ENCODE measurements at places on chromosomes 5 and 9. TPM values are rescaled to one million over a fixed set of nuclear protein-coding genes. Genes with fewer than 3 reads are reported as not detected.

DNA sequence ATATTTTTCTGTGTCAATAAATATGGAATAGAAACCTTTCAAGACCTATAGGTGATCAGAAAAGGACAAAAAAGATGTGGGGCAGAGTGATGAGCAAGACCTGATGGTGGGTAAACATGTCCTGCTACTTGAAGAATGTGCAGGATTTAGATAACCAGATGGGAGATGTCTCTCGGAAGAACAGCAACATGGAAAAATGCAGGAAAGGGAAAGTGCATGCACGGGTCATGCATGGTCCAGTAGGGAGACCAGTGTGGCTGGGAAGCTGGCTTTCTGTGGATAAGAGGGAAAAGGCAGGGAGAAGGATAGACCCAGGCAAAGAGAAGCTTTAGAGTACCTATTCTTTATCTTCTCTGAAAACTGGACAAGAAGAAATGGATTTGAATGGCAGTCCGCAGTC is 7.1 kb upstream of the CAST start:
- DNase-seq: no peak

DNA sequence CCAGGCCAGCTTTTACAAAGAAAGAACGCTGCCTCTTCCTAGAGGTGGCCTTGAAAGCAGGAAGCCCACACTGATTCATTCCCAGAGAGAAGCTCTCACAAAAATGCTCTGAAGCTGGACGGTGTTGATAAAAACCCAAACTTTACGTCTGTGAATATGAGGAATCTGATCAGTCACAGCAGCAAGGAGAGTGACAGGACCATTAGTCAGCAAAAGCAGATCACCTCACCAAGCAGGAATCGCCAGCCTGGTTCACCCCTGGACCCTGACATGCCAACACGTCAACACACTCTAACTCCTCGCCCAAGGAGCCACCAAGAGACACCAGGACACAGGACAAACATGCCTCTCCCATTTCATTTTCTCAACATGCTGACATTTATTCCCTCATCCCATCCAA is 70.6 kb upstream of the ZNF622 start:
- DNase-seq: peak; percentile 13

DNA sequence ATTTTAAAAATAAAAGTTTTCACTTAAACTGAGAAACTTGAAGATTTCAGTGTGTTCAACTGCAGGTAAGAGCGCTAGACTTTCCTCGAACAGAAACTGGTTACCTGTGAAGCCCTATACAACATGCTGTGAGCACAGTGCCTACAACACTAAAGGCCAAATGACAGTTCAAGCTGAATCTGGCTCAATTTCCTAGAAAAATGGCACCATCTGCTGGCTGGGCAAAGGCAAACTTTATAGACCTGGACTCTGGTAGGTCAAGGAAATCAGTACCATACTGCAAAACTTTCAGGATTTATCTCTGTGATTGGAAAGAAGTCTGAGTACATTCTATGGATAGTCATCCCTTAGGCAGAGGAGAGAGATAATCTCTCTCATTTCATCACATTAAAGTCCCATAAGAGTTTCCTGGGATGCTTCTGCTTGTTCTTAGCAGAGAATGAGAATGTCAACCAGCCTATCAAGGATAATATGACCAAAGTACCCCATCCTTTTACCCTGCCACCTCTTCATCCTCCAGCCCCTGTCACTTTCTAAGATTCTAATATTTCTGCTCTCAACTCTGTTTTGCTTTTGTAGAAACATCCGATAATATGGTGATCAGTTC is 31.8 kb upstream of the FOXB2 start:
- peak; percentile 72 for DNase-seq

DNA sequence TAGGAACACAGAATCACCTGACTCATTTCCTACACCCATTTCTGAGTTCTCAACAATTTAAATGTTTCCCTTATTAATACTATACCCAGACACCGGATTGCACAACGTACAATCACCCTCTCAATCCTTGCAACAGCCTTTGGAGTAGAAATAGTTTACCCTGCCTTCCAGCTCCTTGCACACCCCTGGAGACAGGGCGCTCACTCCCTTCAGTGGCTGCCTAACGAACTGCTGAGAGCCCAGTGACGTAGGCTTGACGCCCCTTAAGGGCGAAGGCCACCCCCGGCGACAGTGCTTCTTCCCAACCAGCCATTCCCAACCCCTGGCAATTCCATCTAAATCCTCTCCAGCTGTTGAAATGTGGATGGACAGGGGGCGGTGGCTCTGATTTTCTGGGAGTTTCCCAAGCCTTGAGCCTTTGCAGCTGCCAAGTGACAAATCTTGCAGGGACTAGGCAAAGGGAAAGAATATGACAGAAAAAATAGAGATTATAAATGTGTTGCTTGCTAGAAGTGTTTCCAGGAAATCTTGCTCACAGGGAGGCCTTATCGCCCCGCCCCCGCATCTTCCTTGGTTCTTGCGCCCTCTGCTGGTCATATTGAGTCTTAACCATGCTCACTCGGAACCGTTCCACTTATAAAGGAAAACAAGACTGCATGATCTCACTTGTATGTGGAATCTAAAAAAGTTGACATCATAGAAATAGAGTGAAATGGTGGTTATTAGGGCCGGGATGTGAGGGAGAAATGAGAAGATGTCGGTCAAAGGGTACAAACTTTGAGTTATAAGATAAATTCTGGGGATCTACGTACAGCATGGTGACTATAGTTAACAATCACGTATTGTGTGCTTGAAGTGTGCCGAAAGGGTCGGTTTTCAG is 7.6 kb upstream of the BARX1 start:
- peak; percentile 93 for DNase-seq

GRCh38 chr5:148387325-148387724 is 3.6 kb downstream of the FBXO38 start:
- DNase-seq: no peak

DNA sequence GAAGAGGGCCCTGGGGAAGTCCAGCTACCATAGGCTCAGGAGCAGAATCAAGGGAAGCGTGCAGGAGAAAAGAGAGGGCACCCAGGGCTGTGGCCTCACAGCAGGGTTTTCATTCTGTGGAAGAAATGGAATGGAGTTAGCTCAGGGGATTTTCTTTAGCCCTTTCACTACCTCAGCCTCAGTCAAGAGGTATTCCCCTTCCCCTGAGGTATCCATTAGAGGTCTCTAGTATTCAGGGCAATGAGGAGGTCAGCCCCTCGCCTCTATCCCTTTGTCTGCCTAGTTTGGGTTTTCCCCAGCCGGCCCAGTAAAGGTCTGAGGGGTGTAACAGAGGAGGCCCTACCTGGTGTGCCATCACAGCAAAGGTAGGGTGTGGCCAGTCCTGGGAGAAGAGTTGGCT is 21.5 kb downstream of the GFRA3 start:
- DNase-seq: no peak

DNA sequence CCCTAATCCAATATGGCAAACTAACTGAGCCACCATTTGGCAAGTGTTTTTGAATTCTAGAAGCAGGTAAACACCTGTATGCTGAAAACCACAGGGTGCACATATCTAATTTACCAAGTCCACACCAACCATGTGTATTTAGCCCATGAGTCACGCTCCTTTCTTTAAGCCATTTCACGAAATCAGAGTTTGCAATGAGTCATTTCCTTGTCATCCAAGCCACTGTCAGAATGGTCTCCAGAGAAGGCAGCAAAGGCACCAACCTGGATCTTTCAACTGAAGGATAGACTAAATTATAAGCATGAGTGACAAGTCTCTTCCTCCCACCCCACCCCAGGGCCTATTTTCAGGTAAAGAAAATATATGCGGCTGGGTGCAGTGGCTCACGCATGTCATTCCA is 110.0 kb downstream of the PAX5 start:
- DNase-seq: peak; percentile 92

GRCh38 chr5:156375895-156376495 is 49.0 kb downstream of the SGCD start:
- no peak for DNase-seq

DNA sequence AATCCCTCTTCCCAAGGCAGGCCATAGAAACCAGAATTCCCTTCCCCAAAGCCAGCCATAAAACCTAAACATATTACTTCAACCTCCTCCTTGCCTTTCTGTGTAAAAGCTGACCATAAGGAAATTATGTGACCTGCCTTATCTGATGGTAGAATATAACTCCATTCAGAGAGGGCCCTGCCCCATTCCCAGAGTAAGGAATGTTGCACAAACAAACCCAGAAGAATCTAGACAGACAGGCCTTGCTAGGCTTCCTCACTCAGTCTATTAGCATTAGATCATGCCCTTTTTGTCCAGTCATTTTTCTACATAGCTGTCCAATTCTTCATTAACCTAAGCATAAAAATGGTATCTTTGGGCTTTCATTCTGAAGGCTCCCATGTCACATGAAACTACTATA is 17.8 kb upstream of the IFNB1 start:
- no peak for DNase-seq

DNA sequence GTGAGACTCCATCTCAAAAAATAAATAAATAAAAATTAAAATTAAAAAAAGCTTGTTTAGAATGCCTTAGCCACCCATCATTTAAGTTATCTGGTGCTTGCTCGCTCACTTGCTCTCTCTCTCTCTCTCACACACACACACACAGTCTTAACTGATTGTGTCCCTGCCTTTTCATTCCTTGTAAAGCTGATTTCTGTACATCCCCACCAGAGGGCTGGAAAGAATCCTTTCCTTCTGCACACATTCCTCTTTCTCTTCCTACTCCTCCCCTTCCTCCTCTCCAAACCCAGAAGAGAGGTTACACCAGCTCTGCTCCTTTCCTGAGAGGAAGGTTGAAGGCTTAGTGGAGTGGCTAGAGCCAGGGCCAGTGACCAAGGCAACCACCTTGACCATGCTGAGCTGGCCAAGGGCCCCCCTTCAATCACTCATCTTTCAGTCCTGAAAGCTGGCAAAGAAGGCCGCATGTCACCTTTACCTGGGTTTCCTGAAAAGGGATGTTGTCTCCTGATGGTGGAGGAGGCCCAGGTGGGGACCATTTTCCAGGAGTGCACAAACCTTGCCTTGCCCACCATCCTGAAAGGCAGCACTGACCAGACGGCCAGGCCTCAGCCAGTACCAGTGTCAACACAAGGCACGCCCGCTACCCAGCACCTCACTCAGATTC is 25.6 kb downstream of the STK10 start:
- peak; percentile 38 for DNase-seq

- no peak for DNase-seq
Observed at GRCh38 chr9:124394596-124394995, 20.6 kb downstream of the PSMB7 start.

GRCh38 chr5:139645430-139645871 is 2.7 kb upstream of the CXXC5 start:
- DNase-seq: no peak

DNA sequence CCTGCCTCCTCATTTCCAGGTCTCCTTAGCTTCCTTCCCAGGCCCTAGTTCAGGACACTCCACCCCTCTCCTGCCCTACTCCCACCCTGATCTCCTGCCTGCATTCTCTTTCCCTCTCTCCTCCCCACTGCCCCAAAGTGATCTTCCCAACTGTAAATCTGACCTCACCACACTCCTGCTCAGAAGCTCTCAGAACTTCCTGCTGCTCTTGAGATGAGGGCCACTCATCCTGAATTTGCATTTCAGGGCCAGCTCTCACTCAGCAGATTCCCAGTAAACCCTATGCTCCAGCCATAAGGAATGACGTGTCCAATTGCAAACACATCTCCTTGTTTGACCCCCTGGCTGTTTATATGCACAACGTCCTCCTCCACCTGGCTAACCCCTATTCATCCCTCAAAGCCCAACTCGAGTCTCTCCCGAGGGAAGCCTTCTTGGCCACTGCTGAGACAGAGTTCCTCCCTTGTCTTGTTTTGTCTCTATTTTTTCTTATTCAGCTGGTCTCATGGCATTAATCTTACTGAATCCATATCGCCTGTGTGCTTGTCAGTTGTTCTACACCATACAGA is 95.0 kb downstream of the NSG2 start:
- DNase-seq: no peak

GRCh38 chr5:3261081-3261480 is 334.6 kb upstream of the IRX1 start:
- no peak for DNase-seq

DNA sequence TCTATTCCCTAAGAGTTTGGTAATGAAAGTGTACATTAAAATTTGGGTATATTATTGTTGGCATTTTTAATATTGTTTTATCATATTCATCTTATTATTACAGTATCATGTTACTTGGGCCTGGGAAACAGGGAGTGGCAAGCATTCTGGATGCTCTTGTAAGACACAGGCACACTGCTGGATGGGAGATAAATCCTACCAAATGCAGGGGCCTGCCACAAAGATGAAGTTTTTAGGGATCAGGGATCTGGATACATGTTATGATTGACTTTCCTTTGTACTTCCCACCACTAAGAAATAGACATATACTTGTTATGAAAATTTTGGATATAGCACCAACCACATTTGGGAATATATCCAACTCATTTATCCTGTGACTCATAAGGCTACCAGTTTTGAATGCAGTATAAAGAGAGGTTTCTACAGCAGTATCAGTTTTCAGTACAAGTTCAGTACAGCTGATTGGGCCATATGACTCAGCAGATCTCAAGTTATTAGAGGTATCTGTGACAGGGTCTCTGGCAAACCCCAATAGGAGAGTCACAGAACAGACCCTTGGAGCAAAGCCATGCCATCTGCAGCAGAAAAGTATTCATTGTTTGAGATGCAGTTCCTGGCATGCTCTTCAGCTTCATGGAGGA is 360.1 kb downstream of the DMAC1 start:
- peak; percentile 4 for DNase-seq

TMEM167A gene
- total RNA-seq: 122 TPM

HAVCR1 gene
- not detected for total RNA-seq

ZSWIM6 gene
- total RNA-seq: 5.9 TPM

XPA gene
- total RNA-seq: 32.3 TPM

THBS4 gene
- total RNA-seq: 1.2 TPM

C9orf153 gene
- total RNA-seq: not detected

CNTLN gene
- 9.7 TPM for total RNA-seq

ARRDC3 gene
- total RNA-seq: 19.0 TPM

FAXDC2 gene
- total RNA-seq: 1.8 TPM

IGFBPL1 gene
- 0.14 TPM for total RNA-seq

IL3 gene
- total RNA-seq: not detected
